ENCODE measurements at places on chromosomes 4 and X. TPM values are rescaled to one million over a fixed set of nuclear protein-coding genes. Genes with fewer than 3 reads are reported as not detected.

ADGRG2 gene
- not detected for total RNA-seq

VCX3A gene
- not detected for total RNA-seq

RAP2C gene
- 12.7 TPM for total RNA-seq

ATP1B4 gene
- total RNA-seq, result not detected

MBTPS2 gene
- total RNA-seq, result 2.9 TPM

HPSE gene
- 0.81 TPM for total RNA-seq

GPM6B gene
- under 0.01 TPM for total RNA-seq

DGKK gene
- total RNA-seq, result not detected

GYG2 gene
- total RNA-seq, result under 0.01 TPM

ZNF185 gene
- total RNA-seq, result 5.3 TPM

ASB9 gene
- total RNA-seq, result 4.9 TPM

TMEM150C gene
- 9.8 TPM for total RNA-seq

MTNR1A gene
- total RNA-seq, result under 0.01 TPM

NMU gene
- not detected for total RNA-seq

TMEM144 gene
- 6.3 TPM for total RNA-seq

NWD2 gene
- not detected for total RNA-seq

ATP2B3 gene
- not detected for total RNA-seq

WAS gene
- total RNA-seq, result not detected

F8 gene
- 2.4 TPM for total RNA-seq

FRG1 gene
- 21.6 TPM for total RNA-seq

SEC24D gene
- total RNA-seq, result 25.7 TPM

STS gene
- 1.8 TPM for total RNA-seq

INTU gene
- total RNA-seq, result 5.5 TPM

NPY1R gene
- not detected for total RNA-seq

CTAG2 gene
- total RNA-seq, result not detected

FHDC1 gene
- under 0.01 TPM for total RNA-seq

EFHC2 gene
- under 0.01 TPM for total RNA-seq

SUPT20HL2 gene
- not detected for total RNA-seq

BTK gene
- total RNA-seq, result not detected

MGST2 gene
- total RNA-seq, result 57.5 TPM

ZMYM3 gene
- total RNA-seq, result 14.9 TPM

MUC7 gene
- total RNA-seq, result not detected

VCX2 gene
- total RNA-seq, result not detected

NAP1L3 gene
- 0.16 TPM for total RNA-seq
